NT2/D1 (cell line): ENCODE measurements at places on chromosomes 1 and 21.

DNA sequence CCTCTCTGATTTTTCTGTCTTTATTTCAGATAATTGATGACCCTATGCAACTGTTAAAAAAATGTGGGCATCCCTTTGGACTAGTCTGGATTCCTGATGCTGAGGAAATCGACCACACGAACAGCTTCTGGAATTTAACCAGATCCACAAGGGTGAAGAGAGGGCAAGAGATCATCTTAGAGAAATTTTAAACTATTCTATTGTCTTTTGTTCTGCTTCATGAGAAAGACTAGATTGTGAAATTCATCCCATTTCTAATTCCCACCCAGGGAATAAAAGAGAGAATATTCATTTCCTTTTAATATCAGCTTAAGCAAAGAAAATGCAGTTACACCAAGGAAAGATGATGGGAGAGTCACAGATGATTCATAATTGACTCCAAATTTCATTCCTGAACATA, 71.8 kb downstream of the DUSP10 start:
- DNase-seq, result no peak

DNA sequence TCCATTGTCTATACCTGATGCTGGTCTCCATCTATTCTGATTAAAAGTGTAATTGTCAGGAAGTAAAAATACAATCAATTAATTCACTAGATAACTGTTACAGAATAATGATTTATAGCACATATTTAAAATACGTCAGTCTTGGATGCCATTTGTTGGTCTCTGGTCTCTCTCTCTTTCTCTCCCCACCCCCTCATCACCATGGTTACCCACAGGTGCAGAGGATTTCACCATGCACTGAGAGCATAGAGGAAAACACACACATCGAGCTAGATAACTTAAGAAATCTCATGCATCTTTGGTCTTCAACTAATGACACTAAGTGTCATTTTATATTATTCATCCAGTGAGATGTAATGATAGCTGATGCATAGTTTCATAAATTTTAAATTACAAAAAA, 33.4 kb downstream of the LRRC53 start:
- no peak for DNase-seq

- no peak for DNase-seq
Measured at GRCh38 chr1:101198842-101199636, 37.8 kb upstream of the S1PR1 start.

DNA sequence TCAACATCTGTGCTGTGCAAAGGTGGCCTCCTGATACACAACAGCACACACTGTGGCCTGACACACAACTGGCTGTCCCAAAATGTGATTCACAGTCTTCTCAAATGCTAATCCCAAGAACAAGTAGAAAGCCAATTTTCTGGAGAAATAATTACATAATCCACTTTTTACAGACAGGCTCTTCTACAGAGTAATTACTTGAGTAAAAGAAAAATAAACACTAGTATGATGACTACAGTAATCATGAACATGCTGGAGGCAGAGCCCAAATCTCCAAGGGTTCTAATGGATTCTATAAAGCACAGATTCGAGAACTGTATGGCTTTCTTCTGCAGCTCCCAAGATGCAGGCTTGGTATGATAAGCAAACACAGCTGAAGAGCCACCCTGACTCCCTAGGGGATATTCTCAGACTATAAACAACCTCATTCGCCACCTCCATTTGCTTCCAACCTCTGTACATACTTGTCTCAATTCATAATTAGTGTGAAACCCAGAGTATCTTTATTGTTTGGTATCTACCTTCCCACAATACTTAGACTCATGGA, 81.9 kb downstream of the SIPA1L2 start:
- no peak for DNase-seq

DNA sequence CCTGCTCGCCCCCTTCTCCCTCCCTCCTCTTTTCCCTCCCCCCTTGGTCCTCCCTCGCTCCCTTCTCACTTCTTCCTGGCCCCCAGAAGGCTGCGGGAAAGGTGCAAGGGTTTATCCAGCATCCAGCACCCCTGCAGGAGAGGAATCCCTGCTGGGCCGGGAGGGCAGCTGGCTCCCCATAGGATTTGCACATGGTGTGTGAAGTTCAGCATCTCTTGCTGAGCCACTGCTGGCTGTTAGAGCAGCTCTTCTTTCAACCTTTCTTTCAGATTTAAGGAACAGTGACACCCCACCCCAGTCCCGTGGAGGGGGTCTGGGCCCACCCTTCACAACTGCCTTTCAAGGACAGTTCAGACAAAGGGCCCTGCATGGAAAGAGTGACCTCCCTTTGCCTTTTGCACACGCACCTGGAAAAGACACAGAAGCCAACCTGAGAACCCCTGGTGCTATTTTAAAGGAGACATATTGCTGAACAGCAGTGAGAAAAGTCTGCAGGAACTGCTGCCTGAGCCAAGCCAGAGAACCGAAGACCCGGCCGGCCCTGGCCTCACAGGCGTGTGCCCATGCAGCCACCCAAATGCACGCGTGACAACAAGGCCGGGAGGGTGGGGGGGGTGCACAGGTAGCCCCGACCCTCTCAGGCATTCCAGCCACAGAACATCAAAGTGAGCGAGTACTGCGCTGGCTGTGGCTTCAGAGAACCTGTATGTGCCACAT, 66.6 kb downstream of the SLC37A1 start:
- DNase-seq, result no peak

- DNase-seq, result no peak
Measured at GRCh38 chr1:220526294-220526693, 1.6 kb upstream of the MARK1 start.

DNA sequence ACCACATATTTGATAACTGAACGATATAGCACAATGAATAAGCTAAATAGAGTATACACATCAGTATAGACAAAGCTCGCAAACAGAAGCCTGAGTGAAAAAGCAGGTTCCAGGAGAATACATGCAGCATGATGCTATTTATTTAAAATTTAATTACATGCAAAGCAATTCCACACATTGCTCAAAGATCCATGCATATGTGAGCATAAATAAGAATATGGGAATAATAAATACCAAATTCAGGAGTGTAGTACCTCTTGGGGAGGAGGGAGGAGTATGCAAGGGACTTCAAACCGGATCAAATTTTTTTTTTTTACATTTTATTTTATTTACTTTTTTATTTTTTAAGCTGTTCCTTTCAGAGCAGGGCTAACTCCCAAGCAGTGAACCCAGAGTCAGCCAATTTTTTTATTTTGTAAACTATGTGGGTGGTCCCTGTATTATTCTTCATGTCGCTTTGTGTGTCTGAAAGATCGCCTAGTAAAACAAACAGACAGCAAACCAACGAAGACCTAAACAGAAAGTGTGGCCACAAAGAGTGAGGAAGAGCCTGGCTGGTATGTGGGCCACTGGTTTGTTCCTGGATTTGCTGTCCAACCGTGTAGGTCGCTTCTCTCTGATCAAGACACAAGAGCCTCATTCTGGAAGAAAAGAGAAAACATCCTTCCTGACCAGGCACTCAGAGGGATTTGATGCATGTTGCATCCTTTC, 4.2 kb upstream of the SHISAL2A start:
- DNase-seq, result no peak

DNA sequence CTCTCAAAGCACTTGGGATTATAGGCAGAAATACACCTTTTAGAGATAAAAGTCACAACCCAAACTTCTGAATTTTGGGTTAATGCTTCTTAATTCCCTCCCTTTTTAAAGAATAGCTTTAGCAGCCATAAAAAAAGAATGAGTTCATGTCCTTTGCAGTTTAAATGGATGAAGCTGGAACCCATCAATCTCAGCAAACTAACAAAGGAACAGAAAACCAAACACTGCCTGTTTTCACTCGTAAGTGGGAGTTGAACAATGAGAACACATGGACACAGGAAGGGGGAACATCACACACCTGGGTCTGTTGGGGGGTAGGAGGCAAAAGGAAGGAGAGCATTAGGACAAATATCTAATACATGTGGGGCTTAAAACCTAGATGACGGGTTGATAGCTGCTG, 55.8 kb downstream of the SLC27A3 start:
- no peak for DNase-seq

DNA sequence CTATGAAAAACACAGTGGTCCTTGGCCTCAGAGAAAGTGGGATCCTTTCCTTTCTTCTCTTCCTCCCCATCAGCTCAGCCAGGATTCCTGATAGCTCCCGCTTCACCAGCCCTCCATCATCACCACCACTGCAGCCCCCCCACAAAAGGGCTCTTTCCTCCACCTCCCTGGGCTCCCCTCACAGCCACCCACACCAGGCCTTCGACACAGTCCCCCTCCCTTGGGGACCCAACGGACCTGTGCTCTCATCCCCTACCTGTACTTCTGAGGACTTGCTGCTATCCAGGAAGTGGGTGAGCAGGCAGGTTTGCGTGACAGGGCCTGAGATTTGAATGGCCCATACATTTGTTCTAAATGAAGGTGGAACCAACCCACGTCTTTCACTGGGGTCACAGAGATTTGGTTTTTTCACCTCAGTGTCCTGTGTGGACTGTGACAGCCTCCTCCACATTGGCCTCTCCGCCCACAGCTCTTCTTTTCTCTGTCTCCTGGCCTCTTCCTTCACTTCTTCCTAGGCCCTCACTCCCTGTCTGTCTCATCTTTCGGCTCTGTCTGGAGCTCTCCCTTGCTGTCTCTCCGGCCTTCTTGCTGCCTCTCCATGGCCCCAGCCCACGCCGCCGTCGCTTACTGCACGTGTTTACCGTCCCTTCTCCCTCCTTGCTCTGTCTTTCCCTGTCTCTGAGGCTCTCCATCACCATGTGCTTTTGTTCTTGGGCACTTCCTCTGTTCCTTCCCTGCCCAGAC, 238.6 kb downstream of the FOXD2 start:
- no peak for DNase-seq

DNA sequence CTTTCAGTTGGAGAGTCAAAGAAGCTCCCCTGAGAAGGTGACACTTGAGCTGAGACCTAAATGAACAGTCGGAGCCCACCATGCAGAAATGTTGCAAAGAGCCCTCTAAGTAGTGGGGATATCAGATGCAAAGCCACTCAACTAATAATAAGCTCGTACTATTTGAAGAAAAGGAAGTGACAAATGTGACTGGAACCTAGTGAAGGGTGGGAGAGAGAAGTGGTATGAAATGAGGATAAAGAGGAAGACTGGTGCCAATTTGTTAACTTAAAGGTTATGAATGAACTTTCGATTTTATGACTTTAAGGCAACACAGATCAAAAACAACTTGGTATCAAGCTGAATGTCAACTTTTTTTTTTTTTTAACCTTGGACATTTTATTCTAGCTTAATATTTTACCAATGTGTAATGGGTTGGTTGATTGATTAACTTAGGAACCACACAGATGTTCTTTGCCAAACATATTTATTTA, 14.7 kb downstream of the LYPLAL1 start:
- DNase-seq, result no peak

- no peak for DNase-seq
Measured at GRCh38 chr1:67691712-67692111, 6.7 kb downstream of the GADD45A start.

DNA sequence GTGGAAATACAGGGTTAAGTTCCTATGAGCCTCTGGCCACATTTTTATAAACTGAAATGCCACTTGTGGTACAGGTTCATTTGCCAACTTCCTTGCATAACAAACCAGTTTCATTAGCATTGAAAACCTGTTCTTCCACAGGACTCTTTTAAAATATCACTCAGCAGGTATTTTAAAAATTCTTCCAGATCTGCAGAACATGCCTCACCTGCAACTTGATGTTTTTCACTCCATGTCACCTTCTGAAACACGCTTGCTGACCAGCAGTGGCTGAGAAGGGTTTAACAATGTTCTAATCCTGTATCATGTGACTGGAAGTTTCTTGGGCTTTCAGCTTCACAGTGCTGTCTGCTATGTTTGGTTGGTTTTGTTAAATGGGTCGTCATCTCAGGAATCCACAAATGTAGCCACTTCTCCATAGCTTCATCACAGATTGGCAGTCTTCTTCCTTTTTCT, 17.6 kb upstream of the CBR3 start:
- DNase-seq, result no peak

- DNase-seq, result no peak
Measured at GRCh38 chr1:185598332-185598731, 135.9 kb upstream of the HMCN1 start.

GRCh38 chr1:151165281-151165737, 393 bp downstream of the LYSMD1 start:
- DNase-seq, result peak; percentile 83

DNA sequence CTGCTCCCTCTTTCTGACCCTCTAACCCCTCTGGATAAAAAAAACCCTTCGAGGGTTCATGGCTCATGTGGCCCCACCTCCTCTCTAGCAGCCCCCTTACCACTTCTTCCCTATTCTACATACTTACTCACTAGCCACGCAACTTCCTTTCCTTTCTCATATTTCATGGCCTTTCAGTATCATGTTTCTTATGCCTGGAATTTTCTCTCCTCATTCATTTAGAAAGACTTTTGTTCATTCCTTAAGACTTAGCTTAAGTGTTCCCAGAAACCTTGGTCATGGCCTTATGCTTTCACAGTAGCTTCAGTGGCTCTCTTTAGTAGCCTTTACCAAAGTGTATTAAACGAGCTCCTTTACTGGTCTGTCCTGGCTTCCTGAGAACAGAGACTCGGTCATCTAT, 6.1 kb downstream of the ACP6 start:
- DNase-seq, result no peak

GRCh38 chr1:19312782-19313635, 883 bp downstream of the SLC66A1 start:
- no peak for DNase-seq

- DNase-seq, result no peak
Measured at GRCh38 chr1:7931446-7931812, 9.2 kb downstream of the TNFRSF9 start.

GRCh38 chr1:28761189-28761588, 24.4 kb downstream of the YTHDF2 start:
- no peak for DNase-seq

DNA sequence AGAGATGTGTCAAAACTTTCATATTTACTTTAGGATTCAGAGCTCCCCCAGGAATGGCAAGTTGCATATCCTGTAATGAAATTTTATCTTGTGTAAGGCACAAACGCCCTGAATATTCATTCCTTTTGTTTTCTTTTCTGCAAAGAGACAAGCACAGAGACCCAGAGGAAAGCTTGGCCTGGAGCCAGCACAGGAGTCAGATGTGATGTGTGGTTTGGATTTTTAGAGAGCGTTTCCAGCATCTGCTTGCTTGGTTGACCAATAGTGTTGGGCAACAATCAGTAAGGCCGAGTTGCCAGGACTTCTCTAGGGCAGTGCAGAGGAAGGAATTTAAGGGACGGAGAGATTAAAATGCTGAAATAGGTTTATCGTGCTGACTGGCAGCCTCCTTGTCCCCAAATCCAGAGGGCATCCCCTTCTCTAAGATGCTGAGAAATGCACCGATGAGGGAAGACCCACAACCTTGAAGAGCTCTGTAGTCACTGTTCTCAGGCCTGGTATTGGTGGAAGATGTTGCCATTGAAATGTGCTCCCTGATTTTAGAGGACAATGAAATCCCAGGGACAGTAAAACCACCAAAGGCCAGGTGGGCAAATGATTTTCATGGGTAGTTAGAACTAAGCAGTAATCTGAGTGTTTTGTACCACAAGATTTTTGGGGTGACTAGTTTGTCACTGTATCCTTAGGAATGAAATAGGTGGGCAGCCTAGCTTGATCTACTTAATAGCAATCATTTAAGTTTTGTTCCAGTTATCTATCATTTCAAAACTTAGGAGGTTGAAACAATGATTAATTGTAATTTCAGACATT, 37.9 kb upstream of the RHOU start:
- DNase-seq, result no peak
